ENCODE measurements at places on chromosomes 3 and 15.
A peak's percentile ranks its signal among the peaks of the same experiment; 100 is the strongest.

DNA sequence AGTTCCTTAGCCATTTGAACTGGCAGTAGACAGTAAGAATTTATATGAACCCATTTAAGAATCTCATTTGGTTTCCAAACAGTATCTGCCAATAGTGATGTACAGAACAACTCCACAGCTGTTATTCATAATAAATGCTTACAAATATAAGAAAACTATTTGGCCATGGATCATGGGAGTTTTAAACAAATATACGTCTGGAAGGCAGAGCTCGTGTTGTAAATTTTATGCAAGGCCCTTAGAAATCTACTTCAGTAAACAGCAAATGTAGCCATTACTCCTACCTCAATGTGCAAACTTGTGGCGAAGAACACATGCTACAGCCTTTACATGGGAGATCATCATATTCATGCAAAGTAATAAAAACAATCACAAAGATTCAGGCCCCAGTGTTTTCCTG is 65.3 kb upstream of the NANOGP8 start:
- DNase-seq: no peak

GRCh38 chr3:37321863-37322262 is 147.5 kb upstream of the LRRFIP2 start:
- DNase-seq: no peak

- no peak for DNase-seq
Observed at GRCh38 chr15:25743548-25744275, 119.4 kb downstream of the ATP10A start.

GRCh38 chr15:34976743-34977142 is 7.2 kb upstream of the AQR start:
- DNase-seq: no peak

DNA sequence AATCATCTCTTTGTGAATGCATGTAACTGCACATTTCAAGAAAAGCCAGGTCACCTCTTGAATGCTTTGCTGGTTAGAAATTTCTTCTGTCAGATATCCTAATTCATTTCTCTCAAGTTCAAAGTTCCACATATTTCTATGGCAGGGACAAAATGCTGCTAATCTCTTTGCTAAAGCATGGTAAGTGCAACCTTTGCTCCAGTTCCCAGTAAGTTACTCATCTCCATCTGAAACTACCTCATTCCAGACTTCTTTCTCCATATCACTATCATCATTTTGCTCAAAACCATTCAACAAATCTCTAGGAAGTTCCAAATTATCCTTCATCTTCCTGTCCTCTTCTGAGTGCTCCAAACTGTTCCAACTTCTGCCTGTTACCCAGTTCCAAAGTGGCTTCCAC is 230.6 kb downstream of the ZMAT3 start:
- no peak for DNase-seq

DNA sequence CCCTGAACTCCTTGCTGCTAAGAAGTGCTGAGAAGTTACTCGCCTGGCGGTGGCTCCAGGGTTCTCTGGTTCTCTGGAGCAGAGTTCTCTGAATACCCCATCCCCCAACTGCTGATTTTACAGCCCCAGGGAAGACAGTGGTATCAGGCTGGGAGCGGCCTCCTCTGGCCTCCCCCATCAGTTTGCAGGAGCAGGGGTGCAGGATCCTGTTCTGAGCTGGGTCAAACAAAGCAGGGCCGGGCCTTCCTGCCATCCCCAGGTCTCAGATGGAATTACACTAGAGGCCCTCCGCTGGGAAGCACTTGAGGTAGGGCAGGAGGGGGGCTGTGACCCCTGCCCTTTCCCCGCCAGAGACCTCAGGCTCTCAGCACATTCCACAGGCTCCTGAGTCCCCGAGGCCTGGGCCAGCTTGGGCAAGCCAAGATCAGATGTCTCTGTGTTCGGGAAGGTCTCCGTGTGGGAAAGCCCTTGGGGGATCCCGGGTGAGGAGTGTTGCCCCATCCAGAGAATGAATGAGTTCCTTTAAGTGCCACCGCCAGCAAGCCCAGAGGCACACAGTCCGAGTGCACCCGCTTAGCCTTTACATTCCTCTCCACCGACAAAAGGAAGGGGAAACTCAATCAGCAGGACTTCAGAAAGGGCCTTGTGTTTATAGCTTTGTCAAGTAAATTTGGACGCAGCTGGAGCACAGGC is 149.9 kb downstream of the LRRK1 start:
- DNase-seq: no peak

- no peak for DNase-seq
Observed at GRCh38 chr3:60202052-60202726, 1049.1 kb downstream of the FHIT start.

GRCh38 chr15:42138968-42139386 is 17.5 kb downstream of the PLA2G4F start:
- no peak for DNase-seq

DNA sequence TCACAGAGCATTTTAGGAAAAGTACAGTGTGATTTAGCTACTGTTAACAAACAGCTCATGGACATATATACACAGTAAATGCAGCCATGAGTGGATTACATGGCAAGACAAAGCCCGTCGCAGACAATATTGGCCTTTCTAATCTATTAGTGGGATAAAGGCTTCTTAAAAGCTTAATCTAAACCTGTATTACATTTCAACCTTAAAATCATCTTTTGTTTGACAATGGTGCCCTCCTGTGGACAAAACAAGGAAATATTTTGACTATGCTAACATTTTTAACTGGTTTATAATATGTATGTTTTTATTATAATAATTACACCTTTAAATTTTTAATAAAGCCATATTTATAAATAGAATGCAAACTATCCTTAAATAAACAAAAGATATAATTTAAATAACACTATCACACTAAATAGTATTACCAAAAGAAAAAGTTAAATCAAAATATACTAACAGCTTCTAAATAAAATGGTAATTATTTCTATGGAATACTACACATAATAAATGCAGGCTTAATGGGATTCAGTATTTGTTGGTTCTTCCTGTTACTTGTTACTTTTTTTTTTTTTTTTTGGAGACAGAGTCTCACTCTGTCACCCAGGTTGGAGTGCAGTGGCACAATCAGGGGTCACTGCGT is 38.6 kb downstream of the TAFA4 start:
- DNase-seq: peak; percentile 6

DNA sequence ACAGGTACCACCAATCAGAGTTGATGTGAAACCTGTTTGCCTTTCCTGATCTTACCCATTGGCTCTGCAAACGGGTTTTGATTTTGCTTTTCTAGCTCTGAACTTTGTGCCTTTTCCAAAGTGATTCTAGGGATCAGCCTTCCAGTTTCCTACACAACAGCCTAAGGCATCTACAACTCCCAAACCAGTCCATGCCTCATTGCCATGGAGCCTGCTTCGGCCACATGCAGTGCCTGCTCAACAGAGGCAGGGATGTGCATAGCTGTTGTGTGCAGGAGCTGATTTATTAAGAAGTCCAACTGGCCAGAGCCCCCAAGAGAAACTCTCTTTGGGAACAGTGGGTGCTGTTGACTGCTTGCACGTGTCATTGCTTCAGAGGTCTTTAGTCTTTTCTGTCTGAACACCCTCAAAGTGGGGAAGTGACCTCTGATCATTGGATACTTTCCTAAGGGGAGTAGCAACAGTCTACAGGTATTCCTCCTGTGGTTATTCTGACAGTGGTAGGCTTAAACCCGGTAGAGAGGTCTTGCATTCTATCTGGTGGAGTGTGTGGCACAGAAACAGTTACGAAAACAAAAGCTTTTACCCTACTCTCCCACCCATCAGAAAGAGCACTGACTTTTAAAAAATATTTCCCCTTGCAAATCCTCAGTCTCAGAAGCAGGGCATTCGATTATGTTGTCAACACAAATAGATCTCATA is 36.6 kb upstream of the THSD4 start:
- no peak for DNase-seq

DNA sequence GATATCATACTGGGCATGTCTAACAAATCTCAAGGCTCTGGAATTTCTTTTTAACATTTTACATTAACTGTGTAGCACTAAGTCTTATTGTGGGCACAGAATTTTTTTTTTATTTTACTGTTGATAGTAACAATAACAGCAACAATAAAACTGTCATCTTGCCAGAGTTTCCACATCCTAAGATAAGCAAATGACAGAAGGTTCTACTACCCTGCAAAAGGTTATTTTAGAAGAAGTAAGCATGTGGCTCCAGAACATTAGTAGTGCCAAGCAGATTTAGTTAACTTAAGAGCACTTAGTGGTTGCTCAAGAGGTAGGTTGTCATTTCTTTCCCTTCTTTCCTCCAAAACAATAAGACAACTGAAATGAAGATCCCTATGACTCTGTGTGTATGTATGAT is 743.0 kb upstream of the CBLB start:
- no peak for DNase-seq

GRCh38 chr3:184200825-184201224 is 14.8 kb downstream of the ABCF3 start:
- DNase-seq: no peak

GRCh38 chr3:112334691-112335433 is 1.9 kb downstream of the CD200 start:
- DNase-seq: no peak

- DNase-seq: no peak
Observed at GRCh38 chr3:140031170-140031569, 96.2 kb downstream of the CLSTN2 start.

- no peak for DNase-seq
Observed at GRCh38 chr3:153293265-153293664, 131.2 kb downstream of the RAP2B start.

DNA sequence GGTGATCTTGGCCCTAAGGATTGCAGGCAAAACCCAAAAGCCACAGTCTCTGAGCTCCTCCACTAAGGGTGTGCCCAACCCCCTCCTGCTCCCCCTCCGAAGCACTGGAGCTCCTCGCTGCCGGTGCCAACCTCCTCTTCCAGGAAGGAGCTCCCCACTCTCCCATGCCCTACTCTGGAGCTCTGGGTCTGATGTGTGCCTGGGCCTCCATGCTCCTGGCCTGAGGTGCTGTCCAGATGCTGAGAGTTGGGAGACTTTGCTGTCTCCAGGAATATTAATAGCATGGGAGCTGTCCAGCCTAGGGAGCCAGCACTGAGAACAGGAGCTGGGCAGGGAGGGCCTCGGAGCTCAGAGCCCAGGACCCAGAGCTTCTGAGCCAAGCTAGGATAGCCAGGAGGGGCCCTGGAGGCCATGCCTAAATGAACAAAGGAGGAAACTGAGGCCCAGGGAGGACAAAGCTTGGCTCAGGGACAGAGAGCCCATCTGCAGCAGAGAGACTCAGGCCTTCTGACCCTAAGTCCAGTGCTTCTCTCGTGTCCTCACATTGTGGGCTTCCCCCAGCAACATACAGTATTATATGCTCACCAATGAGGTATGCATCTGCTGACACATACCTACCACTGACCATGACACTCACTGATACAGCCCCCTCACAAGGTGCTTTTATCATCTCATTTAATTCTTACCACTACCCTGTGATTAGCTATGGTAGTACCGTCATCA is 36.9 kb upstream of the HERC1 start:
- DNase-seq: no peak

DNA sequence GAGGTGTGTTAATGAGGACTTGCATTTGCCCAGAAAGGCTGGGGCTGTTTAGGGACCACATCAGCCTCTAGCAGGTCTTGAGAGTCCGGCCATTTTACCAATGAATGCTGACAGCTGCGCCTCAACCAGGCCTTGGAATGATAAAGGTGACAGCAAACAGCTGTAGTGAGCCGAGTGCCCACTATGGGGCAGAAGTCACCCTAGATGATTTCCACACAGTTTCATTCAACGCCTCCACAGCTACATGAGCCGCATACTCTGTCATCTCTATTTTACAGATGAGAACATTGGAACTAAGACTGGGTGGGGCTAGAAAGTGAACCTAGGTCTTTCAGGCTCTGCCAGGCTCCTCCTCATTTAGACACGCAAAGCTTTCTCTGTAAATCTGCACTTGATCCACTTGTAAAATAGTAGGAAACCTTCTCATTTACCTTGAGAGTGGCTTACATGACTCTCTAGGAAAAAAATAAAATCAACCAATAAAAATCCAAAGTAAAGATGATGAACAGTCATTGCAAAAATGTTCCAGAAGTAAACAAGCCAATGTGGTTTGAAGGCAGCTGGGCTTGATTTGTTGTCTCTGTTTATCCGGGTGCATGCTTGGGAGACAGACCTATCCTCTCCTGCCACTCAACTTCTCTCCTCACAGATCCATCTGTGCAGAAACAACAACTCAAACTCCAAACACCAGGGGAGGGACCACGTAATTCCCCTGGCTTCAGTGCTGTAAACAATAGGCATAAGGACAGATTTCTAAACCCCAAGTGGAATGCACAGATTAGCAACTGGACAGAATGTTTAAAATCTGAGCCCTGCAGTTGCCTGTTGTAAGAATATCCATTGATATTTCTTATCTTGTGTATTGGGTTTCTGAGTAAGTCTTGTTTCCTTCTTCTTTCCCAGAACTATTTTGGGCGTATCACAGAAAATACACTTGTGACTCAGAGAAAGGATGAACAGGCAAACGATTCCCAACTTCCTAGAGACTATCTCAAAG is 31.5 kb upstream of the LDHAL6B start:
- peak; percentile 10 for DNase-seq

DNA sequence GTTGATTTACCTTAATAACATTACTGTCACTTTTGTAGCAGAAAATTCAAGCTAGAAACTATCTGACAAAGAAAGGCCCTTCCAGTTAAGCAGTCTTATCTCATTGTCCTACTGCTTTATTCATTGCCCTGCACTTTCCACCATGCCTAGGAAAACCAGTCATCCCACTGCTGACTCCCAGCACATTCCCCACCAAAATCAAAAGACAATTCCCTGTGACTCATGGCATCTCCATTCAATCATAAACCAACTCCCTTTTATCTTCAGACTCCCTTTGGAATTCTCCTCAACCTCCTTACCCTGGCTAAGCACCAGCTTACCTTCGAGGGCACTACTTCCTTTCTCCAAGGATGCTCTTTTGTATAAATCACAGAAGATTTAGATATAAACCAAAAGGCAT is 184.3 kb downstream of the PLCH1 start:
- no peak for DNase-seq

- DNase-seq: peak; percentile 6
Observed at GRCh38 chr15:33968224-33968623, at the start of gene CHRM5. Gene CHRM5 (plus strand): TSS chr15:33968497. CDS start chr15:34062718, 94,221 bp downstream.

- no peak for DNase-seq
Observed at GRCh38 chr3:175399156-175399840, 540.2 kb downstream of the NAALADL2 start.

- DNase-seq: no peak
Observed at GRCh38 chr3:168539909-168540308, 444.2 kb upstream of the GOLIM4 start.

DNA sequence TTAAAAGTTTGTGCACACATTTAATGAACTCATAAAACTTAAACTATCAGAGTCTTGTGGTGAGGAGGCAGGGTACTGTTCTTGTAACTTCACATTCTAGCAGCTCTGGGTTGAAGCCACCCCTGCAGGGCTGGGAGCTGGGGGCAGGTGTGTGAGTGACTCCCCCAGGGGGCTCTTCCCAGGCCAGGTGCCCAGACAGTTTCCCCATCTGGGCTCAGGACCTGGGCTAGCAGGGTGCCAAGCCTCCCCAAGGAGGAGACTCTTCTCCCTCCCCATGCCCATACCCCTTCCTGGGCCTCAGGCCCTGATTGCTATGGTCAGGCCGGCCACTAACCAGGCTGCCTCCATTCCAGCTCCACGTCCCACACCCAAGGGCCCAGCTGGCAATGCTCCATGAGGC is 22.0 kb upstream of the CHCHD6 start:
- no peak for DNase-seq

GRCh38 chr15:76903251-76903681 is 1.9 kb downstream of the SCAPER start:
- no peak for DNase-seq

GRCh38 chr3:5504135-5504534 is 316.6 kb downstream of the EDEM1 start:
- DNase-seq: no peak

GRCh38 chr3:149085828-149086231 is 503 bp downstream of the HLTF start:
- DNase-seq: no peak

- DNase-seq: no peak
Observed at GRCh38 chr3:108241721-108242120, 19.5 kb upstream of the IFT57 start.

Data from NCI-H1092 (cell line).